Ascending aorta (tissue), 2 donors: ENCODE measurements at places on chromosomes 13 and 19.

DNA sequence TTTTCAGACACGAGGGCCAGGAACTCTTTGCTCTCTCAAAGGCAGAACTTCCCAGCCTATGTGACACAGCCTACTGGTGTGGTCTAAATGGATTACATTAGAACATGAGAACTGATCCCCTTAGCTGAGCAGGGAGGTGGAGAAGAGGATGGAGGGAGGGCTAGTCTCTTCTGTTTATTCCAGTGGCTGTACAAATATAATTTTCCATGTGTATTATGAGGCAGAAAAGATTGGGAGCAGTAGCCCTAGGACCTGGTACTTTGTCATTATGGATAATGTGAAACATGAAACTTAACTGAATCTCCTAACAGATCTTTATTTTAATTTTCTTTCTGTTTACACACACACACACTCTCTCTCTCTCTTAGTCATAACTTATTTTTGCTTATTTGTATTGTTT, 82.1 kb downstream of the WDFY2 start:
- H3K4me1 ChIP-seq: peaks cover 29% of the 10 kb centered on the region
- no peak for DNase-seq
- no peaks in the 10 kb centered on the region for H3K36me3 ChIP-seq
- peak overlapping the region; percentile 26 for H3K27ac ChIP-seq
- H3K4me3 ChIP-seq: no peak overlapping the region

DNA sequence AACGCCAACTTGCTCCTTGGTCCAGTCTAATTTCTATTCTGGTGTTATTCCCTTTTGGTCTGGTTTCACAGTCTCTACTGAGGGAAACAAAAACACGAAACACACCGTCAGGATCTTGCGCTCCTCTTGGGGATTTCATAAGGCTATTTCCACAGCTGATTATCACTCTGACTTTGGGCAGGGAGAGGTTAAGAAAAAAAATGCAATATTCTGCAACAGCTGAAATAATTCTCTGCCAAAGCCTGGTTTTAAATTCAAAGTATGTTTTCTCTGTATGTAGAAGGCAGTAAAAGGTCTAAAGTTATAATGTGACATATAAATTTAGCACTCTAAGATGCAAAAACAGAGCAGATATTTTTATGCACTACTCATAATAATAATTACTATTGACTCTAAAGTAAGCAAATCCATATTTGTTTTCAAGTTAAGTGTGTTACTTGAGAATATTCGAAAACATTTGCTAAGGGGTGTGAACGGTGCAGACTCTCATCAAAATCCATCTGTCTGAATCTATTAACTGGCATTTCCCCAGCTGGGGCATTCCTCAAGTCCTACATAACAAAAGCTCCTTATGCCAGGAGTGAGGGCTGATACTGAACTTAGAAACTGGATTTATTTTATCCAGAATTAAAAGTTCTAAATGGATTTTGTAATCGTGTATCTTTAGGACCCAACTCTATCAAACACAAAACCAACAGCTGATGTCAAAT, 38.4 kb upstream of the STARD13 start:
- no peak overlapping the region for H3K4me3 ChIP-seq
- H3K4me1 ChIP-seq: peaks cover 4% of the 10 kb centered on the region
- no peaks in the 10 kb centered on the region for H3K36me3 ChIP-seq
- H3K27me3 ChIP-seq: no peaks in the 10 kb centered on the region
- H3K27ac ChIP-seq: peak overlapping the region; percentile 62
- DNase-seq: no peak

- no peaks in the 10 kb centered on the region for H3K36me3 ChIP-seq
- H3K4me3 ChIP-seq: no peak overlapping the region
- no peak for DNase-seq
- H3K27ac ChIP-seq: no peak overlapping the region
Observed at GRCh38 chr19:28563964-28564921, 648.7 kb downstream of the UQCRFS1 start.

- H3K27ac ChIP-seq: peak overlapping the region; percentile 99
- DNase-seq: no peak
- H3K4me1 ChIP-seq: peaks cover 57% of the 10 kb centered on the region
- H3K27me3 ChIP-seq: no peaks in the 10 kb centered on the region
Observed at GRCh38 chr19:29663861-29664752, 1.2 kb upstream of the PLEKHF1 start.

DNA sequence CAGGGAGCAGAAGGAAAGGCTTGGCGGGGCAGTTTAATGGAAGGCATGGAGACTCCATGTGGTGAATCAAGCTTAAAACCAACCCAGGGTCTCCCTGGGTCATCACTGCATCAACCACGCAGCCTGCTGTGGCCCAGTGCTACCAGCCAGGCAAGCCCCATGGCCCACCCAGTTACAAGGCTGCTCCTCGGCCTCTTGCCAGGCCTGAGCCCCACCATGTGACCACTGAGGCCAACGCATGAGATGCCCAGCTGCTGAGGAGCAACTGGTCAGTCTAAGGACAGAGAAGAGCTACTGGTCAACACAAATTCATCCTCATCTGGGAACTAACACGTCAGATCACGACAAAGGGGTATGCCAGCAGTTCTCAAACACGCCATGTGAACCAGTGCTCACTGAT, 15.4 kb upstream of the KPTN start:
- H3K27me3 ChIP-seq: no peaks in the 10 kb centered on the region
- no peak overlapping the region for H3K27ac ChIP-seq
- H3K36me3 ChIP-seq: peaks cover 58% of the 10 kb centered on the region

DNA sequence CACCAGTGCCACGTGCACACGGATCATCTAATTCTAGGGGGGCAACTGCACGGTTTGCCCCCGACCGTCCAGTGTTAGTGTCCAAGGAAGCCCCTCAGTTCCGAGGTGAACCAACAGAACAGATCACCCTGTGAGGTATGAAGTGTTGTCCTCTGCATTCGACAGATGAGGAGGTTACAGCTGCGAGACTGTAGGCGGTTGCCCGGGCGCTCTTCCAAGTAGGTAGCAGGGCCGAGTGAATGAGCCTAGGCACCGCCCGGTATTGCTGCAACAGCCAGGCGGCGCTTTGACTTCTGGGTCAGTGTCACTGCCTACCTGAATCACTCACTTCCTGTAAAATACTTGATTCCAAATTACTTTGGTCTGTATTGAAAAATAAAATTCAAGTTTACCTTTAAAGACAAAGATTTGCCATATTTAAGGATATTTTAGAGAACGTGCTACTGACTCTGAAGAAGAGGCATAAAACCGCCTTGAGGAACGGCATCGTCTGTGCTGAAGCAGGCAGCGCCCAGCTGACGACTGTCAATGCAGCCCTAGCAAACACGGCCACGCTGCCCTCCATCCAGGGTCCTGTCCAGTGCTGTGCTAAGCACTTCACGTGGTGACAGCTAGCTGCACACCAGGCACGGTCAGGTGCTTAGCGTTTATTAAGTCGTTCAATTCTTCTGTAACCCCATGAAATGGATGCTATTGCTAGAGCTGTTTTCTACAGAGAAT, 19.3 kb upstream of the RASA3 start:
- no peaks in the 10 kb centered on the region for H3K27me3 ChIP-seq
- H3K4me3 ChIP-seq: no peak overlapping the region
- H3K36me3 ChIP-seq: no peaks in the 10 kb centered on the region
- no peak for DNase-seq
- H3K4me1 ChIP-seq: peaks cover 5% of the 10 kb centered on the region

DNA sequence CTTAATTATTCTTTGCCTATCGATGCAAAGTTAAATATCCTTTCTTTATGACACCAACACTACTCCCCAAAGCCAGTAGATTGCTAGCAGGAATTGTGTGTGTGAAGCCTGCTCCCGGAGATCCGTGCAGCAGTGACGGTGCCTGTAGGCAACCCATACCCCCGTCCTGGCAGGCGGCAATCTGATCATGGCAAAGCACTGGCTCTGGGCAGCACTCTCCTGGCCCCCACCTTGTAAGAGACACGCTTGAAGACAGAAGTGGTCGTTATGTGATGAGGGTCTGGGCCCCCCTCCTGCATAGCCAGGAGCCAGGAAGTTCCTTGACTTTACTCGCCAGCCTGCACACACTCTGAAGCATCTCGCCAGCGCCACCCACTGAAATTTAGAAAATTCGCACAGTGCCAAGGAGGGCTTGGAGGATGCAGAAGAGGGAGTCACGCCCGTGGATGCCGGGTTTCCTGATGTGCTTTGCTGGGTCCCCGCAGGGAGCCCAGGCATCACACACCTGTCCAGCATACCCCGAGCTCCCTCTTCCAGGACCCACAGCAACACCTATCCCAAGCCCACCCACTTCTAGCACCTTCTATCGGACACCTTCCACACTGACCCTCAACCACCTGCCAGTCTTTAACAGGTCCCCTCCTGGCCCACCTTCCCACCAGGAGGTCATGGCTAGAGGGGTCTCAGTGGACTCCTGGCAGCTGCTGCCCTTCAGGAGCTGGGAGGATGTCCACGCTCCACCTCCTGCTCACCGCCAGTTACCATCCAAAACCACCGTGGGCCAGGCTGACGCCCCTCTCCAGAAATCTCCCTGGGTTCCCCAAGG, 54.5 kb downstream of the CEBPG start:
- DNase-seq: no peak
- H3K27ac ChIP-seq: no peak overlapping the region
- H3K27me3 ChIP-seq: no peaks in the 10 kb centered on the region
- no peaks in the 10 kb centered on the region for H3K36me3 ChIP-seq

DNA sequence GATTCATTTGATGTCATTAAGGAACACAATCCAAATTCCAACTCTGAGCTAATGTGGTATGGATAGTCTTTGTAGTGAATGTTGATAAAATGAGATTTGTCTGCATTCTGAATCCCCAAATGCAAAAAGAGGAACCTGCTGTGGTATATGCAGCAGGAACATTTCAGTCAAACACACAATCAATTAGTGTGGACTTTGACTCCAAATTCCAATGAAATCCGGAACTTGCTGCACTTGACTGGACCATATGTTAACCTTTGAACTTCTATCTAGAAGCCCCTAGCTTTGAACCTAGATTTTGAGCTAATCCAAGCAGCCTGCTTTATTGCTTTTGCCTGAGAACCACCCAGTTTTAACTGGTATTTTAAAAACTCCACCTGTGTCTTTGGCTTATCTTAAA, 341.3 kb downstream of the SPRY2 start:
- H3K27me3 ChIP-seq: no peaks in the 10 kb centered on the region
- no peak overlapping the region for H3K27ac ChIP-seq
- H3K36me3 ChIP-seq: no peaks in the 10 kb centered on the region
- H3K4me1 ChIP-seq: no peaks in the 10 kb centered on the region
- H3K4me3 ChIP-seq: no peak overlapping the region
- DNase-seq: no peak
